ENCODE measurements at places on chromosomes 16 and 17.

GRCh38 chr16:48374255-48374654 lies 11.0 kb downstream of the SIAH1 start:
- no peak for DNase-seq

DNA sequence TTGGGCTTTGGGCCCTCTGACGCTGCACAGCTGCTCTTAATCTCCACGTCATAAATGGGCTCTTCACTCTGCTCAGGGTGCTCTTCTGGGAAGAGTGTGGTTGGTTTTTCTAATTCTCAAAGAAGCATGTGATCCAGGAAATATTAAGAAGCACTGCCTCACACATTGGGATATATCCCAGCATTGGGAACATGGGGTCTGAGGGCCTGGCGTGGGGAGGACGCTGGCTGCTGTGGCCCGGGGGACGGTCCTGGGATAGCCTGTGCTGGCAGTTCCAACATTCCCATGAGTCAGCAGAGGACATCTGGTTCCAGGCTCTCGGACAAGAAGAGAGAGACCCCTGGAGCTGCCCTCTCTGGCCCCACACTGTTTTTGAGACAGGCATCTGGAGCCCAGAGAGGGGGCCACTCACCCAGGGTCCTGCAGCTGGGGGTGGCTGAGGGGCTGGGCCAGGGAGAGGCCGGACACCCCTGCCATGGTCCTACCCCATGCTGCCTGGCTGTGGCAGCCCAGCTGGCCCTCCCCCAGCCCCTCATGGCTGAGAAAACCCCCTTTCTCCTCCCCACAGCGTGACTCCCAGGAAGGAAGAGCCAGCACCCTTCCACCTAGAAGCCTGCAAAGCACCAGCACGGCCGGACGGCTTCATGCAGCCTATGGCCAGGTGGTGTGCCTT lies 58.8 kb downstream of the NT5M start:
- no peak for DNase-seq

GRCh38 chr16:63447121-63447520 lies 1410.9 kb upstream of the CDH8 start:
- DNase-seq, result no peak

- DNase-seq, result peak; percentile 33
Measured at GRCh38 chr17:66691644-66692420, 143.1 kb upstream of the CACNG5 start.

DNA sequence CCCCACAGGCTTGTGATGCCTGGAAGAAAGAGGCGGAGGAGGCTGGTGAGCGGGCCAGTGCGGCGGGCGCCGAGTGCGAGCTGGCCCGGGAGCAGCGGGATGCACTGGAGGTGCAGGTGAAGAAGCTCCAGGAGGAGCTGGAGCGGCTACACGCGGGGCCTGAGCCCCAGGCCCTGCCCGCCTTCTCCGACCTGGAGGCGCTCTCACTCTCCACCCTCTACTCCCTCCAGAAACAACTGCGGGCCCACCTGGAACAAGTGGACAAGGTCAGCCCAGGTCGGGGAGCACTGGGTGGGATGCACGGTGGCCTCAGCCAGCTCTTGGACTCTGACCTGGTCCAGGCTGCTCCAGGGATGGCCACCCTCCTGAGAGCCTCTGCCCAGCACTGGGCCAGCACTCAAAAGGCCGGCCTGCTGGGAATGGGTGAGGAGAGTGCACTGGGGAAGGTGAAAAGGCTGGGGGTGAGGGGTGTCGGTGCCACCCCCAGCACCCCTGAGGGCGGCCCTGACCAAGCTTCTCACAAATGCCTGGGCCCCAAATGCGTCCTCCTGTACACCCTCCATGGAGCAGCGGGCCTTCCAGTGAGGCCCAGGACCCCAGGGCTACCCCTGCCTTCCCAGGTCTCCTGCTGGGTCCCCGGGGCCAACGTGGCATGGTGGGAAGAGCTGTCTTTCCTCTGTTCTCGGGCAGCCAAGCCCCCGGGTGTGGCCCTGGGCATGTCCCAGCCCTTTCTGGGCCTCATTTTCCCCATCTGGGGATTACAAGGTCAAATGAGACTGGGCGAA lies 20.8 kb downstream of the UNC13D start:
- no peak for DNase-seq

DNA sequence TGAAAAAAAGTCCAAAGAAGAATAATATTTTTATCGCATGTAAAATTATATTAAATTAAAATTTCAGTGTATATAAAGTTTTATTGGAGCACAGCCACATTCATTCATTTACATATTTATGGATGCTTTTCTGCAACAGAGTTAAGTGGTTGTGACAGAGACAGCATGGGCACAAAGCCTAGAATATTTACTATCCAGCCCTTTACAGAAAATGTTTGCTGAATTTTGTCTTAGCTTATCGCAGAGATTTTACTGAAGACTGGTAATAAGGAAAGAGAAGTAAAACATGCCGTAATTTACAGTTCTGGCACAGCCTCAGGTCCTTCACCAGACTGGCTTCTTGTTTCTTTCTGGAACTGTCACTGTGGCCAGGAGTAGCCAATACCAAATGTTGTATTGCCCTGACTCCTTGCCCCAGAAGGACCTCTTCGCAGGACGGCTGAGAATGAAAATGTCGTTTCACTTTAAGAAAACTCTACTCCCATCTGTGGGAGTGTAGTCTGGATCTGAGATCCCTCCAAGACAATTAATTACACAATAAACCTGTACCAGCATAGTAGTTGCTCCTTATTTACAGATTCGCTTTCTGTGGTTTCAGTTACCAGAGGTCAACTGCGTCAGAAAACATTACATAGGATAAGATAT lies 94.9 kb upstream of the GOT2 start:
- no peak for DNase-seq

GRCh38 chr17:42681976-42682721 lies at the start of gene CNTNAP1:
TSS of gene CNTNAP1 (plus strand) at chr17:42682531. CDS start at chr17:42682830, 299 bp downstream.
- DNase-seq, result peak; percentile 84

DNA sequence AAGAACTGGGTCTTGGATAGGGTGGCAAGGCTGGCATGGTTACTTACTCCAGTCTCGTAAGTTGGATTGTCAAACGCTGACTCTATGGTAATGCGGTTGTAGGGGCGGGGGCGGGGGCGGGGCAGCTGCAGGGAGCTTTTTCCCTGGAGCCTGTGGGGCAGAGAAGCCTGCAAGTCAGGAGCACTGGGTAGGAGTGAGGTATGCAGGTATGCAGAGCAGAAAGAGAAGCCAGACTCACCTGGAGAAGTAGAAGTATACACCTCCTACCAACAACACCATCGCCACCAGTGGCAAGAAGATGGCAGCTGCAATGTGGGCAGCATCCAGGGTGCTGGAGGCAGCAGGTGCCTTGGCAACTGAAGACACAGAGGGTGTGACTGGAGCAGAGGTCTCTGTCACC lies 4.8 kb upstream of the PHF12 start:
- DNase-seq, result no peak

DNA sequence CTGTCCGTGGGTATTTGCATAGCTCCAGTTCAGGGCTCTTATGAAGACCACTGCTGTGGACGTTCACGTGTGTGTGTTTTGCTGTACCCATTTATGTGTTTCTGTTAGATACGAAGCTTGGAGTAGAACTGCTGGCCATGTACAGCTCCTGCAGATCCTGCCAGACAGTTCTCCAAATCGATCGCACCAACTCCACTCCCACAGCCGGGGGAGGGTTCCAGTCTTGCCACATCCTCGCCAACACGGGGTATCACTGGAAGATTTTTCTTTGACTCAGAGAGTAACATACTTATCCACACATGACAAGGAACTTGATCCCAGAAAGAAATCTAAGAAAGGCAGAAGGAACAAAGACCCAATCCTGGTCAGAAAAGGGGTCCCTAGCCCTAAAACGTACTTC lies 37.4 kb downstream of the TMEM186 start:
- DNase-seq, result no peak

- DNase-seq, result no peak
Measured at GRCh38 chr17:77745702-77746101, 212.8 kb upstream of the TNRC6C start.

DNA sequence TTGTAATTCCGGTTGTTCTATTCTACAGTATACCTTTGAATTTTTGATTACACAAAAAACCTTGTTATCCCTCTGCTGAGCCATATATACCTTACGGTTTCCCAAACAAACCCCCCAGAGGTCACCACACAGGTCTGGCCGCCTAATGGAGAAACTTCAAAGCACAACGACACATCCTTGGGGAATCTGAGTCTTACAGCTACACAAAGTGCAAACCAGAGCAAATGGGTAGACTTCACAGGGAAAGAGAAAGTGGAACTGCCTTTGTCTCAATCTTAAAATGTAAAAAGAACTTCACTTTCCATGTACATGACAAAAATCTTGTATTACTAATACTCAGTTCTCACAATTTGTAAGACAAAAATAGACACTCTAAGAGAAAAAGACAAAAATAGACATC lies 2.7 kb downstream of the FBXO31 start:
- no peak for DNase-seq

DNA sequence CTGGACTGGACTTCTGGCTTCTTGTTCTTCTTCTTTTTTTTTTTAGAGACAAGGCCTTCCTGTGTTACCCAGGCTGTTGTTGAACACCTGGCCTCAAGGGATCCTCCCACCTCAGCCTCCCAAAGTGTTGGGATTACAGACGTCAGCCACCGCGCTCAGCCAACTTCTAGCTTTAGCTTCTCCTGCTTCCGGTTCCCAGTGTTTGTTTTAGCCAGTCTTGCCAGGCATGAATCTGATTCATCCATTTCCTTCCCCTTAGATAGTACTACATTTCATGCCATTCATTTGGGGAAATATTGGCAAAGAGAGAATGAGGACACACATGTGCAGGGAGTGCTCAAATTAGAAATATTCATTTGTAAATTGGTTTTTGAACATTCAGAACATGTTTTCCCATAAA lies 12.1 kb upstream of the NDUFAB1 start:
- DNase-seq, result no peak

All from G401 (cell line).